ENCODE measurements at places on chromosomes 16 and 17. TPM values are rescaled to one million over a fixed set of nuclear protein-coding genes. Genes with fewer than 3 reads are reported as not detected.

GRCh38 chr17:4948931-4949320 lies 596 bp upstream of the PFN1 start:
- H3K4me1 ChIP-seq, result peaks cover 58% of the 10 kb centered on the region
- H3K27ac ChIP-seq, result peak overlapping the region; percentile 100
- H3K36me3 ChIP-seq, result peaks cover 22% of the 10 kb centered on the region
- H3K4me3 ChIP-seq, result peak overlapping the region; percentile 99

DNA sequence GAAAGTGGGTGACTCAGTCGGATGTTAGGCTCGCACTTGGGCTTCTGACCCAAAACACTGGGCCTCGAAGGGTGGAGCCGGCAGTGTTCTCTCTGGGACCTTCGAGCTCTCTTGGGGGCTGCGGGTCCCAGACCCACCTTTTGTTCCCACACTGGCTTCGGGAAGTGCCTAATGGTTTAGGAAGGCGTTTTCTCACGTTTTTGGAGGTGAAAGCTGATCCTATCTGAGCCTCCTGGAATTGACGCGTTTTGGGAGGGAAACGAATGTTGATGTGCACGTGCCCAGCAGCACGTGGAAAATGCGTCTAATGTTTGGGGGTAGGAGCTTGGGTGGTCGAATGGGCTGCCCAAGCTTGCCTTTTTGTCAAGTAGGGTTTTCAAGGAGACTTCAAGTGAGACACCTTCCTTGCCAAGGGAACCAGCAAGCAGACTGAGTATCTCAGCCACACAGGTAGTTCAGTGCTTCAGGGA lies 666 bp downstream of the HGS start:
- H3K27ac ChIP-seq, result peak overlapping the region; percentile 77
- peaks cover 23% of the 10 kb centered on the region for H3K4me1 ChIP-seq
- peak overlapping the region; percentile 99 for H3K4me3 ChIP-seq
- H3K27me3 ChIP-seq, result no peaks in the 10 kb centered on the region
- no peak for DNase-seq

DNA sequence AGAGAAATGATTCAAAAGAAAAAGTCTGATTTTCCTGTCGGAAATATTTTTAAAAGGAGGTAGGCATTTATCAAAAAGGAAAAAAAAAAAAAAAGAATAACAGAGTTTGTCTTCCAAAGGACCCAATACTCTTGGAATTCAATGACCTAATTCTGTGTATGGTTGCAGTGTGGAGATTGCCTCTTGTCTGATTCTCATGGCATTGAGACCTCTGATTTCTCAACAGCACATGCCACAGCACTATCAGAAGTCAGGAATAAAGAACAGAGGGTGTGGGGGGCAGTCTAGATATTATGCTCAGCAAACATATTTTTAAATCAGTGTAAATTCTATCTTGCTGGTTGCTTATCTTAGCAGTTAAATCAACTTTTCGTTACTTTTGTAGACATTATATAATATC lies 81.3 kb upstream of the SOX9 start:
- DNase-seq, result no peak
- no peaks in the 10 kb centered on the region for H3K36me3 ChIP-seq
- no peak overlapping the region for H3K4me3 ChIP-seq
- H3K27me3 ChIP-seq, result no peaks in the 10 kb centered on the region

- H3K27ac ChIP-seq, result peak overlapping the region; percentile 97
- no peaks in the 10 kb centered on the region for H3K27me3 ChIP-seq
- no peak for DNase-seq
- H3K36me3 ChIP-seq, result no peaks in the 10 kb centered on the region
Observed at GRCh38 chr16:68083861-68084503, 1.2 kb upstream of the NFATC3 start.

DNA sequence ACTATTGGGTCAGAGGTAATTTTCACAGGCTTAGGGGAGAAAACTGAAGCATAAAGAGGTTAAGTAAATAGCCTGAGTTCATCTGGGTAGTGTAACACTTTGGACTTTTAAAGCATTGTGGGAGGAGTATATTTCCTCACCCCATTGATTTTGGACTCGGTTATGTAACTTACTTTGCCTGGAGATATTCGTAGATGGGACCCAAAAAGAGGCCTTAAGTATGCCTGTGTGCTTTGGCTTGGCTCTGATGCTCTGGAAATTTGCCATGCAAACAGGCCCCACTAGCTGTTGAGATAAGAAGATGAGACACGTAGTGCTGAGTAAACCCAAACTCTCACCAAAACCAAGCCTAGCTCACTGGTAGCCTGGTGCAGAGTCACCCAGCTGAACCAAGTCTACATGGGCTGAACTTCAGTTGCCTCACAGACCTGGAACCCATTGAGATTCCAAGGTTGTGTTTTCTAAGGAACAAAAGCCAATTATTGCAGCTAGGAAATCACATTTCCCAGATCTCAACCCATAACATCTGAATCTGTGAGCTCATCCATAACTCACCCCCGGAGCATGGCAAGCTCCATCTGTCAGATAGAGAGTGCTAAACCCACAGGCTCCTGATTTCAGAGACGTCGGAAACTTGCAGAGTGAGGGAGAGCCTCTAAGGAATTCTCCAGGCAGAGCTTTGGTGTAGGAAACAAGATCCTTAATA lies 536.0 kb upstream of the C16orf82 start:
- DNase-seq, result no peak
- no peaks in the 10 kb centered on the region for H3K4me1 ChIP-seq

DNA sequence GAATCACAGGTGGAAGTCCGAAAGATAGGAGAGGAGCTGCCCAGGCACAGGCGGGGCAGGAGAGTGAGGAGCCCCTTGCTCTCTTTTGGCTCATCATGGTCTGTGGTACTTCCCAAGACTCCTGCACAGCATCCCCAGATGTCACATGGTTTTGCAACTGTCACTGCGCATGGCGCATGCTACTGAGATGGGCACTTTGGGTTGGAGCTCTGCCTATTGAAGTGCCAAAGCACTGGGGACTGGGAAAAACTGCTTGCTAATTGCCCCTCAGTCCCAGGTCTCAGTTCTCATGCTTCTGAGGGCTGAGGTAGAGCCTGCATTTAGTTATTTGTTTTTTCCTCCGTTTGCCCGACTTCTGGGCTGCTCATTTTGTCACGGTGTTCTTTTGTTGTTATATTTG lies 156.8 kb upstream of the CDH13 start:
- DNase-seq, result no peak
- no peaks in the 10 kb centered on the region for H3K36me3 ChIP-seq
- H3K27me3 ChIP-seq, result no peaks in the 10 kb centered on the region
- H3K4me3 ChIP-seq, result no peak overlapping the region
- H3K4me1 ChIP-seq, result no peaks in the 10 kb centered on the region

DNA sequence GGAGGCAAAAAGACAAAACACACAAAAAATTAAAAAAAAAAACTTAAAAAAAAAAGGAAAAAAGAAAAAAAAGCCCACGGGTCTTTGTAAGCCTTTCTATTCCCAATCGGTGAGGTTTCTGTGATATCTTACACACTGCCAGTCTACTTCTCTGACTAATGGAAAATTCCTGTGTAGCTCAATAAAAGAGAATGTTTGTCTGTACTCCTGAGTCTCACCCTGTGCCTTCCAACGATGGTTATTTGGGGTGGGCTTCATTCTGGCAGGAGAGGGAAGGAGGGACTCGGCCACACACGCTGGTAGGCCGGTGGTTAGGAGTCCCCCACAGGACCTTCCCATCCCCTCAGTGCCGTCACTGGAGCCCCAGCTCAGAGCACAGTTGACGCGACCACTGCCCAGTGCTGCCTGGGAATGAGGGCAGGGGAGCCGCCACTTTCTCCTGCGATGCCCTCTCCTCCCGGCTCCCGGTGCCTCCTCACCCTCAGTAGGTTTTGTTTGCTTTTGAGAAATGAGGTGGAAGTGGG lies 68.0 kb downstream of the AMFR start:
- peak overlapping the region; percentile 58 for H3K4me3 ChIP-seq
- no peaks in the 10 kb centered on the region for H3K27me3 ChIP-seq
- H3K36me3 ChIP-seq, result peaks cover 6% of the 10 kb centered on the region
- H3K4me1 ChIP-seq, result peaks cover 36% of the 10 kb centered on the region

DNA sequence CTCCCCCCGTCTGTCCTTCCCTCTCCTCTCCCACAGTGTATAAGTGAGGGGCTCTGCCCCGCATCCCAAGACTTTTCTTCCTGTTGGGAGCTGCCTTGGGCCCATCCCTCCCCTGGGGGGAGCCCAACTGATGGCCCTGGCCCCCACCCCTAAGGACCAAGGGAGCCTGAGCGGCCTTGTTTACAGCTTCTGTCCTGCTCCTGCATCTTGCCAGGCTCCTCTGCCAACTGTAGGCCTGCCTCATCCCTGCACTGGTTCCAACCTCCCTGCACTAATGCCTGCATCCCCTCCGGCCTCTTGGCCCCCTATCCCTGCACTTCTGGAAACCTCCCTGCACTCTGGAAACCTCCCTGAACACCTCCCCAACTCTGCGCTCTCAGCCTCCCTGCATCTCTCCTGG lies 1.4 kb upstream of the PAGR1 start:
- no peak for DNase-seq
- H3K27me3 ChIP-seq, result no peaks in the 10 kb centered on the region
- peaks cover 13% of the 10 kb centered on the region for H3K36me3 ChIP-seq

GRCh38 chr16:3059723-3060242 lies 5.7 kb upstream of the IL32 start:
- no peaks in the 10 kb centered on the region for H3K27me3 ChIP-seq
- peak overlapping the region; percentile 84 for H3K27ac ChIP-seq
- DNase-seq, result no peak
- peak overlapping the region; percentile 98 for H3K4me3 ChIP-seq
- peaks cover 43% of the 10 kb centered on the region for H3K4me1 ChIP-seq
- no peaks in the 10 kb centered on the region for H3K36me3 ChIP-seq

DNA sequence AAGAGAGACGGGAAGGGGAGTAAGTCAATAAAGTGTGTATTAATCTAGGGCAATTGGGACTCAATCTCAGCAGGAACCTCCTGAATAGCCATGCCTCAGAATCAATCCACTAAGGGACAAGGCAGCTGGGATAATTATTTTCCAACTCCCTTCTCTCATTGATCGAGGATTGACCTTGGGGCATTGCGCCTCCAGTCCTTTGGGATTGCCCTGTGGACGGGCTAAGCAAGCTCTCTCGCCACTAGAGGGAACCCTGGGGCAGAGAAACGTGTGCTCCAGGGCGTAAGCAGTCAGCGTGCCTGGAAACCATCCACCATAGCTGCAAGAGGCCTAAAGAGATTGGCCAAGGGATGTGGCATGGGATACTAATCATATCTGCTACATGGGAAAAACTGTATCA lies 53.9 kb upstream of the ERCC4 start:
- H3K4me3 ChIP-seq, result no peak overlapping the region
- H3K36me3 ChIP-seq, result no peaks in the 10 kb centered on the region
- no peak overlapping the region for H3K27ac ChIP-seq
- no peaks in the 10 kb centered on the region for H3K4me1 ChIP-seq

- no peak overlapping the region for H3K4me3 ChIP-seq
- H3K4me1 ChIP-seq, result peaks cover 44% of the 10 kb centered on the region
- DNase-seq, result peak; percentile 76
- peak overlapping the region; percentile 69 for H3K27ac ChIP-seq
- peaks cover 12% of the 10 kb centered on the region for H3K36me3 ChIP-seq
- no peaks in the 10 kb centered on the region for H3K27me3 ChIP-seq
Observed at GRCh38 chr16:16014329-16015224, 65.2 kb downstream of the ABCC1 start.

DNA sequence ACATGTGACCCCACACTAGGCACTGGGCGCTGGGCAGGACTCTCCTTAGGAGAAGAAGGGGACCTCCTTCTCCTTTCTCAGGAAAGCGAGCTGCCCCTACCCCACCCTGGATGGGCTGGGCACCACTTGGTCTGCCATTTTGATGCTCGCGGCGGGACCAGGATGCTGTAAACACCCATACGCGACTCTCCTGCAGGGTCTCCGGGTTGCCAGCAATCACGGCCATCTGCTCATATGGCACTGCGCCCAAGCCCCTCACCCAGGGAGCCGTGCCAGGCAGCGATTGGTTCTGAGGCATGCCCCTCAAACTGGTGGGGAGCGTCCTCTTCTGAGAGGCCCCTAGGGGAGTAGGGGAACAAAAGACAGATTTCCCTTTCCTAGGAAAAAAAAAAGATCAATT lies 99.0 kb downstream of the C16orf78 start:
- H3K4me1 ChIP-seq, result no peaks in the 10 kb centered on the region
- DNase-seq, result no peak
- H3K27me3 ChIP-seq, result no peaks in the 10 kb centered on the region
- H3K4me3 ChIP-seq, result no peak overlapping the region
- H3K27ac ChIP-seq, result no peak overlapping the region

GRCh38 chr16:89169778-89170177 lies 1.8 kb upstream of the CDH15 start:
- peaks cover 30% of the 10 kb centered on the region for H3K4me1 ChIP-seq
- no peak overlapping the region for H3K27ac ChIP-seq
- H3K36me3 ChIP-seq, result no peaks in the 10 kb centered on the region
- H3K27me3 ChIP-seq, result peaks cover 4% of the 10 kb centered on the region
- H3K4me3 ChIP-seq, result no peak overlapping the region

The KRTAP4-9 gene
- total RNA-seq, result not detected

The CHST6 gene
- not detected for total RNA-seq

The METTL2A gene
- total RNA-seq, result 12.5 TPM

The ATP2A3 gene
- total RNA-seq, result 1.0 TPM

The ZNF213 gene
- total RNA-seq, result 15.8 TPM

The P2RX1 gene
- 0.25 TPM for total RNA-seq

The TRPV3 gene
- 1.3 TPM for total RNA-seq

The OR4D1 gene
- not detected for total RNA-seq

The MARCHF10 gene
- total RNA-seq, result not detected

The CDK3 gene
- 0.97 TPM for total RNA-seq

The SOCS7 gene
- 19.7 TPM for total RNA-seq

The CD19 gene
- not detected for total RNA-seq
